ENCODE measurements at places on chromosomes 7 and 10.

GRCh38 chr7:138828302-138828701 is 30.3 kb upstream of the ATP6V0A4 start:
- no peak for DNase-seq

DNA sequence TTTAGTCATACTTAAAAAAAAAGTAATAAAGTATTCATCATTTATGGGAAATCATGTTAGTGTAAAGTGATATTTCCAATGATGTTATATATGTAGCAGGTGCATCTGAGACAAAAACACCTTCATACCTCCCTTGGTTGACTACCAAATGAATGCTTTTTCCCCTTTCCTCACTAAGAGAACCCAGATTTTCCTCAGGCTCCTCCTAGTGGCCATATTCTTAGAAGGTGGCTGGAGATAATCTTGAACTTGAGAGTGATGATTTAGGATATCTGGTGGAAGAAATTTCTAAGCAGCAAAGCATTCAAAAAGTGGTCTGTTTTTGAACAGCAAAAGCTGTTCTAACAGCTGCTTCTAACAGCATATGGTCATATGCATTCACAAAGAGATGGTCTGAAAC is 16.8 kb upstream of the DNAH11 start:
- DNase-seq: peak; percentile 37

GRCh38 chr7:55129541-55130394 is 111.0 kb downstream of the EGFR start:
- DNase-seq: no peak

- peak; percentile 63 for DNase-seq
These were observed 54.7 kb upstream of the SYPL1 start for GRCh38 chr7:106166651-106167342.

DNA sequence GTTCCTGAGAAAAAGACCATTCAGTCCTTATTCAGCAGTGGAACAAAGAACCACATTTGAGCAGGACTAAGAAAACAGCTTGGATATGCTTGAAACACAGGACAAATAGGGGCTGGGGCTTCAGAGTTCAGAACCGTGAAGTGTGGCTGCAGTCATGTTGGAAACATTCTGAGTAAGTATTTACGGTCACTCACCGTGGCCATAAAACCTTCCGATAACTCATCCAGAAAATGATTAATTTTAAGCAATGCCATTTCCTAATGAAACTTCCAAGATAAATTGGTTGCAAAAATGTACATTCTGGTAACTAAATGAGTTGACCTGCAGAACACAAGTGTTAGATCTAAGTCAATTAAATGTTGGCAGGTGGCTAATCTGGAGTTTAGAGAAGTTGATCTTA is 279.2 kb downstream of the CXCL12 start:
- DNase-seq: no peak

DNA sequence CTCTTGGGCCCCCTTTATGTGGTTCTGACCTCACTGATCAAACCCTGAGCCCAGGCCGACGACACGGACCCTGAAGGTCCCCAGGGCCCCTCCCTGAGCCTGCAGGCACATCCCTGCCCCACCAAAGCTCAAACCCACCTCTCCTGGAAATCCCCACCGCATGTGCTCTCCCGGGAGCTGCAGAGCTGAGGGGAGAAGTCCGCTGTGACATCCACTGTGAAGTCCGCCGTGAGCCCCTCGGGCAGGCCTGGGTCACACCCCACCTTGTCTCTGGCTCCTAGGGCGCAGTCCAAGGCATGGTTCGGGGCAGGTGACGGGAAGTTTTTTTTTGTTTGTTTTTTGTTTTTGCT is 100.2 kb downstream of the MICALL2 start:
- DNase-seq: no peak

DNA sequence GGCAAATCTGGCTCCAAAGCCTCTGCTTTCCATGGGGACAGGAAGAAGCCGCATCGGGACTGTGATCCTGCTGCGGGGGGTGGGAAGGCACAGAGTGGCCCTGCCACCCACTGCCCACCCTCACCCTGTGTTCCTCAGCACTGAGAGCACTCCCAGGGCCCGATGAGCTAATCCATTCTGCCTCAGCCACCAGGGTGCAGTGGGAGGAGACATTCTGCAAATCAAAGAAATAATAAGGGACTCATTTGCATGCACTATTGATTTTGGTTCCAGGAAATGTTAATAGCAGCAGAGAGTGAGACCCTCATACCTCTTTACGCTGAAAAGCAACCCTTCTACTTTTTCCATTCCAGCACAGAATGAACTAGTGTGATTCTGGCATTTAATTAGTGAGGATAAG is 572.8 kb downstream of the INHBA start:
- DNase-seq: no peak

DNA sequence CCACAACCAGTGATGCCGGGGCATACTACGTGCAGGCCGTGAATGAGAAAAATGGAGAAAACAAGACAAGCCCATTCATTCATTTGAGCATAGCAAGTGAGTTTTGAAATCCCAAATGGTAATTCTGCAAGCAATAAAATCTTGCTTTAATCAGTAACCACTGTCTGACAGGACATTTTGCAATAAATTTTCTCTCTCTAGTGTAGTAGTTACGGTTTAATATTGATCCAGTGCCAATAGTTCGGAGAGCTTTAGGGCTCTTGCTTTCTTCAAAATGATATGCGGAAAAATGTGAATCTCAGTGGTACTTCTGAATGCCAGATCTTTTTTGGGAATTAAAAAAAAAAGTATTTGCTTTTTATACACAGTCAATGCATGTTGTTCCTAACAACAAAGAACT is 520.4 kb downstream of the SDK1 start:
- DNase-seq: no peak

- DNase-seq: no peak
These were observed 261.7 kb downstream of the C7orf25 start for GRCh38 chr7:42650171-42650570.

- DNase-seq: no peak
These were observed 528.9 kb downstream of the PARD3 start for GRCh38 chr10:34286136-34286739.

GRCh38 chr7:70143075-70144044 is 545.1 kb downstream of the AUTS2 start:
- DNase-seq: no peak

- peak; percentile 17 for DNase-seq
These were observed 25.1 kb downstream of the MINDY4 start for GRCh38 chr7:30796105-30796869.

DNA sequence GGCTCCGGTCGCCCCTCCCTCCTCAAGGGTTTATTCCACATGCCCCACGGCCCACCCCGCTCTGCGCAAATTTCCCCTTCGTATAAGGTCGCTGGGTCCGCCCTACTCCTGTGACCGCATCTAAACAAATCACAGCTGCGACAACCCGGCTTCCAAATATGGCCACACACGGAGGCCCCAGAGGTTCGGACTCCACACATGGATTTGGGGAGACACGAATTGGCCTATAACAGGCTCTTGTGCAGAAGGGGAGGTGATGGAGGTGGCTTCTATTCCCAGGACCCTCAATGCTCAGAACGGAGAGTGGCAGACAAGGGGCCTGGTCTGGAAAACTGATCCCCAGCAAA is 90.1 kb downstream of the FOXL3 start:
- no peak for DNase-seq

DNA sequence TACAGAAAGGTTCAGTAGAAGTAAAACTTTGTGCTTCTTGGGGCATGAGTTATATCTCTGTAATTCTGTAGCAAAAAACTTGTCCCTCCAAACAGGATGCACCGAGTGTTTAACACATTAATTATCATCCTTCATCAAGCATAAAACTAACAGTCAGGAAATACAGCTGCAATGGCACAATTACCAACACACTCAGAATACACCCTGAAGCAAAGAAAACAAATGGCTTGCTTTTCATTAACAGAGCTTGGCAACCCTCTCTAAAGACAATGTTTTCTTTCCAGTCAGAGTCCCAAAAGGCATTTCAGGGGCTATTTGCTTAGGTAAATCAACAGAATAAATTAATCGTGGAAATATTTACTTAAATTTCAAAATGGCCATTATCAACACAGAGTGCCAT is 107.7 kb downstream of the ICA1 start:
- no peak for DNase-seq

DNA sequence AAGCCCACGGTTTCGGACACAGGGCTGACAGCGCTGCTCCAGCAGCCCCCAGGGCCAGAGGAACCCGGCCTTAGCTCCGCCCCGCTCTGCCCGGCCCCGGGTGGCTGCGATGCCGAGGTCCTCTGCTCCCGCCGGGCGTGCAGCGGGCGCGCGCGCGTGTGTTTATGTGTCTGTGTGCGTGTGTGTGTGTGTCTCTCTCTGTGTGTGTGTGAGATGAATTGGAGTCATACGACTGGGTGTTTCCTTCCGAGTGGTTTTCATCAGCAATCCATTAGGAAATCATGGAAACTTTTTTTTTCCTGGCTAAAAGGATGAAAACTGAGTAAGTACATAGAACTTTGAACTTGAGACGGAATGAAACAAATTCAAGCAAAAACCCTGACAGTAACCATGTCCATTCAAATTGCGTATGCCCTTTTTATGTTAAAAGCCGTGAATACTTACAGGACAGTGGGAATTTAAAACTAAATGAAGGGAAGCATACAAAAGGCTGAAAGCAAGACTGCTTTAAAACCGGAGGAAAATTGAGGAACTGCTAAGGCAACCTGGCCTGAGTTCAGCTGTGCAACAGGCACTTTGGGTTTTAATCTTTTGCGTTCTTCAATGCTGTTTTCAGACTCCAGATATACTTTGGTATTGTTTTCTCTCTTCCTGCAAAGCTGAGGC is at the start of gene CPED1:
Gene CPED1, plus strand, starts transcription at position 121 of the 666 bp plus-strand sequence. CDS start 911 bp downstream, outside the sequence.
- no peak for DNase-seq

GRCh38 chr7:131225619-131226513 is 101.8 kb upstream of the MKLN1 start:
- no peak for DNase-seq

- no peak for DNase-seq
These were observed 66.3 kb downstream of the GLI3 start for GRCh38 chr7:42170724-42171123.

DNA sequence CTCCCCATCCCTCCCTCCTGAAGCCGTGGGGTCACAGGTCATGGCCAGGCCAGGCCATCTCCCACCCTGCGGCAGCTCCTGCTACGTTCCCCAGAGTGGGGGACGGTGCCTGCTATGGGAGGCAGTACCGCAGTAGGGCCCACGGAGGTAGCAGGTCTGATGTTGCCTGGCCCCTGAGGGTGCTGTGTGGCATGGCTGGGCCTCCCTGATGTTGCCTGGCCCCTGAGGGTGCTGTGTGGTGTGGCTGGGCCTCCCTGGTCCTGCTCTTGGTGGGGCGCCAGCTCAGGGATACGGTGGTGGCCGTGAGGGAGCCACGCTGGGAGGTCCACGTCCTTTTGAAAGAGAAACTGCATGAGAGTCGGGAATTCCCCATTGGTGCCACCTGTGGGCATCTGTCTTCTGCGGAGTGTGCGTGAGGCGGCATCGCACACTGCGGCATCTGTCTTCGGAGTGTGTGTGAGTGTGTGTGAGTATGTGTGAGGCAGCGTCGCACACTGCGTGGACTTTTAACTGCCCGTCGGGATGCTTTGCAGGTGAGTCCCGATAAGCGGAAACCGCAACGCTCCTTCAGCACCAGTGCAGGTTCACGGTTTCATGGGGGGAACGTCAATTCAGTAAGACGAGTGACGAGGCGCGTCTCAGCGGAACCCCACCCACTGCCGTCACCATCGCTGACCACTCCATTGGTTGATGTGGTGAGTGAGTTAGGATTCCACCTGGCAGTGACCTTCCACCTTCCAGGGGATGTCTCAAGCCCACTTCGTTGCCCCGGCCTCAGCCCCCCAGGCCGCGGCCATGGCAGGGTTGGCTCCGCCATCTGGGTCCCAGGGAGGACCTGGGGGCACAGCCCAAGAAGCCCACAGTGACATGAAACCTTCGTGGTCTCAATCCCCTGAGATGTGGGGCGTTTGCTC is 51.2 kb upstream of the CFAP46 start:
- DNase-seq: no peak

- DNase-seq: no peak
These were observed 26.6 kb downstream of the RPP38 start for GRCh38 chr10:15123749-15124184.

DNA sequence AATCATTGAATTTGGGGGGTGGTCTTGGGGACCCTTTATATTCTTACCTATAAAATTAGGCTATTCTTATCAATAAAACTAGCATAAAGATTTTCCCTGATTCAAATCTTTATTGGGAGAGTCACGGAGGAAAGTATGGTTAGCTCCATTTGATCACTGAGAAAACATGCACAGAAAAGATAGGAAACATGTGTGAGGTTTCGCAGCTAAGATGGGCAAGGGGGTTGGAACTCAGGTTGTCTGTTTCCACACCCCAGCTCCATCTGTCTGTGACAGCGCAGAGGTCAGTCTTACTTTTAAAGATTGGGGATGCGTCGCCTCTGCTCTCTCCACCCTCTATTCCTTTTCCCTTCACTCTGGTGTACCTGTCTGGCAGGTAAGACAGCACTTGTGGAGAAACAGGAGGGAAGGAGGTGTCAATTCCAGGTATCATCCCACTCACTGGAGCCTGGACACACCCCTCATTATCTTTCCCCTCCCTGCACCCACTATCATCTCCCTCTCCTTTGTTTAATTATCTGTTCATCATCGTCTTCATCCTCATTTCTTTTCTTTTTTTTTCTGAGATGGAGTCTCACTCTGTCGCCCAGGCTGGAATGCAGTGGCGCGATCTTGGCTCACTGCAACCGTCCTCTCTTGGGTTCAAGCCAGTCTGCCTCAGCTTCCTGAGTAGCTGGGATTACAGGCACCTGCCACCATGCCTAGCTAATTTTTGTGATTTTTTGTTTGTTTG is 2.4 kb upstream of the DENND10 start:
- DNase-seq: no peak

GRCh38 chr7:106484562-106484961 is 176.4 kb downstream of the CCDC71L start:
- DNase-seq: no peak

DNA sequence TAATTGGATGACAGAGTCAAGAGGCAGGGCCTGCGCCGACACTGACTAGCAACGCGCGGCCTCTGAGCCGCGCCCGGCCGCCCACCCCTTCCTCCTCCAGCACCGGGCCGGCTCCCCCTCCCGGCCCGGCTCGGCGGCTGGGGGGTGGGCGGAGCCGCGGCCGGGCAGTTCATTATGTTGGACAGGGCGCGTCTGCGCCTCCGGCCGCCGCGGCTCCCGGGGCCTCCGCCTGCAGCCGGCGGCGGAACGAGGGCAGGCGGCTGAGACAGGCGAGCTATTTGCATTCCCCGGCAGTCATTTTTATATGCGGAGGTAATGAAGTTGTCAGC is 106.7 kb downstream of the SNX10 start:
- DNase-seq: no peak
